ENCODE measurements at places on chromosomes 5 and 9.

- no peak for DNase-seq
Measured at GRCh38 chr5:117473165-117473564, 898.5 kb upstream of the SEMA6A start.

- no peak for DNase-seq
Measured at GRCh38 chr5:109868737-109869136, 179.0 kb downstream of the MAN2A1 start.

DNA sequence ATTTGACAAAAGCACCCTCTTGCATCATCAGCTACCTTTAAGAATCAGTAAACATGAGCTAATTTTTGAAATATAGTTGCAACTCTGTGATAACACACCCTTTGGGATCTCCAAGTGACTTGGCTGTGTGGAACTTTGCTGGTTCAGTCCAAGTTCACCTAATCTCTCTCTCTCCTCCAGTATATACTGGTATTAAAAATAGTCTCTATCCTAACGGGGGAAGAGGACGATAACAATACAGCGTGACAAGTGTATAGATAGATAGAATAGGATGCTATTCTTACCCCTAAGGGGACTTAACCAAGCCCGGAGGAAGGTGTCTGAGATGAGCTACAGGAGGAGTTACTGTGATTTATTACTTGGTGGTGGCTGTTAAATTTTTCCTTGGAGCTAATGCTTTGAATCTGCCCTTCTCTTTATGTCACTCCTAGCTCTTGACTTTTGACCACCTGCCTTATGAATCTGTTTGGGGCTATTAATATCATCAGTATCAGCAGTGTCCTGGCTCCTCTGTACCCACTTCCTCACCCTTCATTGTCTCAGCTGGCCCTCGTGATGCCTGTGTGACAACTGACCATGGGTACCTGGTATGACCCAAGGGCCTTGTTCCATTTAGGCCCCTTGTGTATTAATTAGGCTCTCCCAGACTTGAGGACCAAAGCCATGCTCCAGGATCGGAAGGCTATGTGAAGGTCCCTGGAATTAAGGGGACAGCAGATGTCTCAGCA is 223.9 kb downstream of the SREK1 start:
- DNase-seq = no peak

DNA sequence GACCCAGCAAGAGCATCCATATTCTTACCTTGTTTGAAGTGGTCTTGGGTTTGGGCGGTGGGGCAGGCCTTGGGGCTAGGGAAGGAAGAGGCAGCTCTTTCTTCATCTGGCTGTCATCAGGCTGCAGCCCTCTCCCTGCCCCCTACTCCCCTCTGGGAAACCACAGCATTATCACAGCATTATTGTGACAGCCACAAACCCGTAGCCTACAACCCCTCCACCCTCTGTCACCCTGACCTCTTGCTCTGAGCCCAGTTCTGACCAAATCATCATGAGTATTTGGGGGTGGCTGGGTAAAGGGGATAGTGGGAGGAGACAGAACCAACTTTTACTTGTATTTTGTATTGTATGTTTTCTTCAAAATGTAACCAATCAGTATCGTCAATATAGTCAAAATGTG is 94.3 kb upstream of the ARRDC3 start:
- DNase-seq = no peak

DNA sequence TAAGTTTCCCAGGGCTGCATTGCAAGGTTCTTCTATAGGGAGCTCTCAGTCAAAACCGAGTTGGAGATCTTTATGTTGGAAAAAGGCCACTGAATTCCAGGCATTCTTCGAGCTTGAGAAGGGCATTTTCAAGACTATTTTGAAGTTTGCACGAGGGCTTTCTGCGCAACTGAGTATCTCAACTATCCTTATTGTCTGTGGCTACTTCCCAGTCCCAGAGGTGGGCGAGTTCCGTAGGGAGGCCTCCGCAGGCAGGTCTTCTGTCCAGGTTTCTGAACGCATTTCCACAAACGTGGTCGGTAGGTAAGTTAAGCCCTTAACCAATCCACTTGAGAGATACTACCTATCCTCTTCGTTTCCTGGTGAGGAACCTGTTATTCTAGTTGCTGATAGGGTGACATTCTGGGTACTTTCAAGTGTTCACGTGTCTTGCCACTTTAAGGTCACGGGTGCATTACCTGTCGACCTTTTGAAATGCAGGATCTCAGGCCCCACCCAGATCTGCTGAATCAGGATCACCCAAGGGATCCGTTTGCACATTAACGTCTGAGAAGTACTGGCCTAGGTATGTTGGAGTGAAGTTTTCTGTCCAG is 51.4 kb upstream of the TJP2 start:
- DNase-seq = no peak

DNA sequence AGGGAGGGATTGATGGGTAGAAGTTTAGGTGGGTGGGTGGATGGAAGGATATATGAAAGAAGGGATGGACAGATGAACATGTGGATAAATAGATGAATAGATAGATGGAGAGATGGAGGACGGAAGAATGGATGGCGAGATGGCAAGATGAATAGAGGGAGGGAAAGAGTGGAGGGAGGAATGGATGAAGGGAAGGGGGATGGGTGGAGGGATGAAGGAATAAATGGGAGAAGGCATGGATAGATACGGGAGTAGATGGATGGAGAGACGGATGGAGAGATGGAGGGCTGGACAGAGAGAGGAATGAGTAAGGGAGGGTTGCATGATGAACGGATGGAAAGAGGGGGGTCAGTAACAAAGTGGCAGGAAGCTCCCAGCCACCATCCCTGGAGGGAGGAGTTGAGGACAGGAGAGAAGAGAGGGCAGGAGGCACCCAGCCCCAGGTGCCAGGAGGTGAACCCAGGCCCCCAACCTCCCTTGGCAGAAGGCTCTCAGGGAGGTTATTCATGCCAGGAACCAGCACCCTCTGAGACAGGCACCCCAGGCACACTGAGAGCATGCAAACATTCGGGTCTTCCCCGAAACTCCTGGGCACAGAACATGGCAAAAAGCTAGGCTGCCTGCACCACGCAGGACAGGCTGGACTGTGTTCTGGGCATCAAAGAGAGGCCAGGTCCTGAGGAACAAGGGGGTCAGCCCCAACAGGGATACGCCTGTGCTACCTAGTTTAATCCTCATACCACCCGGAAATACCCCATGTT is 9.1 kb downstream of the SARDH start:
- DNase-seq = no peak

- DNase-seq = no peak
Measured at GRCh38 chr9:13555989-13556500, 276.6 kb upstream of the MPDZ start.

GRCh38 chr5:65142016-65142415 is 339.7 kb downstream of the ADAMTS6 start:
- no peak for DNase-seq

- no peak for DNase-seq
Measured at GRCh38 chr5:57445705-57446037, 36.9 kb downstream of the ACTBL2 start.

DNA sequence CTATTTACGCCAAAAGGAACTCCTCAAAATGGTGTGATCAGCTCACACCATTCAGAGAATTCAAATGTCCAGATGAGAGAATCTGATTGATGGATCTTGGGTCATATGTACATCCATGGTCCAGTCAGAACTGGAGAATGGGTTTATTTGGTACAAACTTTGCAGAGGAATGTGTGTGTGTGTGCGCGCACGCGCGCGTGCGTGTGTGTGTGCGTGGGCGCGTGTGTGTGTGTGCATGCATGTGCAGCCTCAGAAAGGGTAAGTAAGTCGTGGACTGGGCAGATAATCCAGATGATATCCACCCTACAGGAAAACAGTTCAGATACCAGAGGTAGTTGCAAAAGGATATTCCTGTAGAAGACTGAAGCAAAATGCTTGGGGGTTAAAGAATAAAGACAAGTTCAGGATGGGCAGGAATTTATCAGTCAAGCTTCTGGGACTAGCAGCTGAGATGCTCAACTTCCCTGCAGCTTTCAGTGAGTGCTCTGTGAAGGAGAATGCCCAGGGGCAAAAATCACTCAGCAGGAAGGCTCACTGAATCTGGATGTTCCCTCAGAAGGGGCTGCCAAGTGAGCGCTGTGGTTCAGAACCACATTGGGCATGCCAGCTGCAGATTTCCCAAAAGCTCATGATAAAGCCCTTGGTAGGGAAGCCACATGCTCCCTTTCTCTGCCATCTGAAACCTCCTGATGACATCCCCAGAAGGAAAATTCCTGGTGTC is 440.5 kb upstream of the SGCD start:
- no peak for DNase-seq

GRCh38 chr5:102608414-102608813 is 109.6 kb upstream of the SLCO6A1 start:
- no peak for DNase-seq

DNA sequence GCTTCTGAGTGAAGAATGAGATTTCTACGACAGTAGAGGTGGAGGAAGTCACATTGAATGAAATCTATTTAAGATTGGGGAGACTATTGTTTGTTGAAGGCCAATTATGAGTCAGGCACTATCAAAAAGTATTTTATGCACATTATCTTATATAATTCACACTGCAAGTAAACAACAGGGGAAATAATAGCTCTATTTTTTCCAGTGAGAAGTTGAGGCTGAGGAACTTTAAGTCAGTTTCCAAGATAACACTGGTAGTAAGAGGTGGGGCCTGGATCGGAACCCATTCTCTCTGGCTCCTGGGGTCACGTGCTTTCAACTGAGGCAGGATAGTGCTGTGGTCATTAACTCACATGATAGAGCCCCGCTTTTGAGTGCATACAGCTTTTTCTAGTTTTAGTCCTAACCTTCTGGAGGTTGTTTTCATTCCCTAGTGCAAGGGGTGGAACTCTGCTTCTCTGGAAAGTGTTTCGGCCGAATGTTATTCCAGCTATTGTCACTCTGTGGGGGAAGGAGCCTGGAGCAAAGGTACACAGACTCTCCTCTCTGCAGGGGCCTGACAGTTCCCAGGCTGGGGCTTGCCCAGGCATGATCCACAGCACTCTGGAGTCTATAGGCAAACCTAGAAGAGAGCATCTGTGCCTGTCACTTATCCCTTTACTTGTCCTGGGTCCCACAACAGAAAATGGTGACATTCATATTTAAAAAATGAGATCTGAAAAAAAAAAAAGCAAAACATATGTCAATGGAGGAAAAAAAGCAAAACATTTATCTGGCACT is 352.4 kb upstream of the ACTBL2 start:
- DNase-seq = no peak

GRCh38 chr9:130446101-130446861 is 1.5 kb downstream of the ASS1 start:
- no peak for DNase-seq

DNA sequence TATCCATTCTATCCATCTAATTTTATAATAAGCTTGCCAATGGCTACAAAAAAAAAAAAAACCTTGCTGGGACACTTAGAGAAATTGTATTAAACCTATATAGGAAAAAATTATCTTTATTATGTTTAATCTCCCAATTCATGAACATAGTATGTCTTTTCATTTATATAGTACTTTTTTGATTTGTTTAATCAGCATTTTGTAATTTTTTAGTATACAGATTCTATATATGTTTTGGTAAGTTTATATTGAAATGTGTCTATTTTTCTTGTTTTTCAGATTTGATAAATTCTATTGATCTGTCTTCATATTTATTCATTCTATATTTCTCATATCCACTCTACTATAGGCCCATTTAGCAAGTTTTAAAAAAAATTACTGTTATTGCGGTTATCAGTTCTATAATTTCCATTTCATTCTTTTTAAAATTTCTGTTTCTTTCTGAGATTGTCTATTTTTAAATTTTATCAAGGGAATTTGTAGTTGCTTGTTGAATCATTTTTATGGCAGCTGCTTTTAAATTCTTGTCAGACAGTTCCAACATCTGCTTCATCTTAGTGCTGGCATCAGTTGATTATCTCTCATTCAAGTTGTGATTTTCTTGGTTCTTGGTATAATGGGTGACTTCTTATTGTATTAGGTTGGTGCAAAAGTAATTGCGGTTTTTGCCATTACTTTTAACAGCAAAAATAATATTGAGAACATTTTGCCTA is 170.1 kb upstream of the S1PR3 start:
- DNase-seq = no peak

Measured in hippocampal formation (tissue), 2 donors.